Right forelimb (tissue), 1 donor: ENCODE measurements at places on chromosomes 12 and 14.

DNA sequence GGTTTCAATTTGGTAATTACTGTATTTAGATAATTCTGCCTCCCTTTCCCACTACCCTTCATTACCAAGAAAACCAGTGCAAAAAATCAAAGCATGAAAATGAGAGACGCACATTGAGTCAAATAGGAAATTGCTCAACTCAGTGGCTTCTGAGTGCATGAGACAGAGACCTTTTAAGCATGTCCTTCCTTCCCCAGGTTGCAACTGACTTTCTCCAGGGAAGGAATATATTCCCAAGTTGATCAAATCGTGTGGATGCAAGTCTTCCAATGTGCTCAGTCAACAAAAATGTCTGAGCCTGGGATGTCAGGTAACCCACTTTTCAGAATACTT is 12.9 kb downstream of the BMP4 start:
- no peak for DNase-seq

DNA sequence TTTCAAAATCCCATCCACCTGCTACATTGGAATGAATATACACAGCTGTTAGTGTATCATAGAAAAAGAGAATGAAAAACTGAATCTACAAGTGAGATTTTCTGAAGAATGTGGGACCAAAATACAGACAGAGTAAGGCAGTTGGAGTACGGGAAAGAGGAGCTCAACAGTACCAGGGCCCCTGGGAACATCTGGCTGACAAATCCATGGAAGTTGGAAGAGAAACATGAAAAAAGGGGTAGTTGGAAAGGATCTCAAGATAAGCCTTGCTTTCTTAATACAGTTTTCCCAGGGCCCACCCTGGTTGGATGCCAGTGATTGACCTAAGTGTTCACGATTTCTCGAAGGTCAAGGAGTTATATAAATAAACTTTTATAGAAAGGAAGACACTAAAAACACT is 54.0 kb upstream of the SLCO1C1 start:
- DNase-seq: no peak

GRCh38 chr12:530821-531220 is 71.1 kb downstream of the B4GALNT3 start:
- no peak for DNase-seq

GRCh38 chr12:28602786-28603185 is 412.5 kb downstream of the CCDC91 start:
- no peak for DNase-seq

- no peak for DNase-seq
Observed at GRCh38 chr12:54251667-54252284, 28.1 kb downstream of the CBX5 start.

- no peak for DNase-seq
Observed at GRCh38 chr12:47885012-47885501, 19.7 kb downstream of the VDR start.
